Heart right ventricle (tissue), 16 donors: ENCODE measurements at places on chromosomes 13 and 19. TPM values are rescaled to one million over a fixed set of nuclear protein-coding genes. Genes with fewer than 3 reads are reported as not detected.

- peaks cover 70% of the 10 kb centered on the region for H3K4me1 ChIP-seq
- DNase-seq: peak; percentile 62
- H3K4me3 ChIP-seq: peak within 1 kb of the TSS; percentile 75
- H3K27me3 ChIP-seq: no peaks in the 10 kb centered on the region
These were observed at the start of gene UBE2M for GRCh38 chr19:58558066-58558622. UBE2M (minus strand) TSS chr19:58558611; CDS start chr19:58558381, 230 bp downstream.

SYNE4 gene
- total RNA-seq: not detected

DNA sequence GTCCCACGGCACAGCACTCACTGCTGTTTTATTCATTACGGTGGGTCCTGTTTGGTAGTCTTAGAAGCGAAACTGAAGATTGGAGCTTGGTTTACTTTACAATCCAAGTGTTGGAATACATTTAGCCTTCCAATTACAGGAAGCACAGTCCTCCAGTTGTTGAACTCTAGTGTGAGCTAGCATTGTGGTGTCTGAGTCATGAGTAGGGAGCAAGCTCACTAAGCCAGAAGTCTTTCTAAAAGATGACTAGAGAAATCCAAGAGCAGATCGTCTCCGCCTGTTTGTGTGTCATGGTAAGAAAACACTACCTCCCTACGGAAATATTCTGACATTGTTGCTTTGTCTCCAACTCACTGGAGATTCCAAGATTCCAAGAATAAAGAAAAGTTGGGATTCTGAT lies 10.1 kb upstream of the SHISA2 start:
- H3K36me3 ChIP-seq: no peaks in the 10 kb centered on the region
- no peak for DNase-seq
- peaks cover 14% of the 10 kb centered on the region for H3K27me3 ChIP-seq
- H3K4me3 ChIP-seq: no peak overlapping the region
- no peak overlapping the region for H3K27ac ChIP-seq

GRCh38 chr13:100075700-100076587 lies 12.9 kb upstream of the PCCA start:
- no peak for DNase-seq
- H3K36me3 ChIP-seq: no peaks in the 10 kb centered on the region
- no peak overlapping the region for H3K27ac ChIP-seq
- no peaks in the 10 kb centered on the region for H3K27me3 ChIP-seq
- no peaks in the 10 kb centered on the region for H3K4me1 ChIP-seq

DNA sequence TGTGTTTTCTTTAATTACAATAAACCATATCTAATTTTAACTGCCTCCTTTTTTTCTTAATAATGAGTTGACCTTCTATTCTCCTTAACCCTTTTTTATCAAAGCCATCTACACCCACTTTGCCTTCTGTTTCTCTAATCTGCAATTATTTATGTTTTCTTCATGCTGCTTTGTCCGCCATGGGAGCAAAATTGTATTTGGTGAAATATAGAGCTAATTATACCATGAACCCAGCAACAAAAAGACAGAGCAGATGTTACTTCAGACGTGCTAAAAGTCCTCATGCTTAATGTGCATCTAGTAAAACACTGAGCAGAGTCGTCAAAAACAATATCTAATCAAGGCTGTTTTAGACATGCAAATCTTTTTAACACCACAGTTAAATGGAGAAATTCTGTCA lies 264.7 kb downstream of the DACH1 start:
- no peaks in the 10 kb centered on the region for H3K36me3 ChIP-seq
- no peak for DNase-seq
- no peak overlapping the region for H3K27ac ChIP-seq
- H3K4me3 ChIP-seq: no peak overlapping the region
- H3K27me3 ChIP-seq: no peaks in the 10 kb centered on the region
- no peaks in the 10 kb centered on the region for H3K4me1 ChIP-seq

IZUMO2 gene
- not detected for total RNA-seq

DNA sequence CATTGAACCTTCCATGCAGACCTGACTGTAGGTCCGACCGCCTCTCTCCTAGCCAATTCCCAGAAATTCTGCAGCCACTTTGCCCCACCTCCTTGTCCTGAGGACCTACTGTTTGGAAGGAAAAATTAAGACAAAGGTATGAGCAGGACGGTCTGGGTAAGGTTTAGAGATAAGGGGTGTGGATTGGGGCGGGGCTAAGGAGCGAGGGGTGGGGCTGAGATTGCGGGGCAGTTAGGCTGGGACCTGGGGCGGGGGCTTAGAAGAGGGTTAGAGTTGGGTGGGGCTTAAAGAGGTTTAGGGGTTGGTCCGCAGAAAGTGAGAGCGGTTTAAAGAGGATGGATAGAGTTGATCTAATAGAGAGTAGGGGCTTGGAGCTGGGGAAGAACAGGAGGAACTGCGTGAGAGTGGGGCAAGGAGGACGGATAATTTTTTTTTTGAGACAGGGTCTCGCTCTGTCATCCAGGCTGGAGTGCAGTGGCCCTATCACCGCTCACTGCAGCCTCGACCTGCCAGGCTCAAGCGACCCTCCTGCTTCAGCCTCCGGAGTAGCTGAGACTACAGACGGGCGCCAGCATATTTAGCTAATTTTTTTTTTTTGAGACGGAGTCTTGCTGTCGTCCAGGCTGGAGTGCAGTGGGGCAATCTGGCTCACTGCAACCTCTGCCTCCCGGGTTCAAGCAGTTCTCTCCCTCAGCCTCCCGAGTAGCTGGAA lies 1.7 kb upstream of the ZNF865 start:
- H3K36me3 ChIP-seq: no peaks in the 10 kb centered on the region
- H3K4me3 ChIP-seq: no peak overlapping the region
- no peak overlapping the region for H3K27ac ChIP-seq
- H3K27me3 ChIP-seq: no peaks in the 10 kb centered on the region

- H3K4me3 ChIP-seq: no peak overlapping the region
- H3K36me3 ChIP-seq: no peaks in the 10 kb centered on the region
- no peak overlapping the region for H3K27ac ChIP-seq
- no peaks in the 10 kb centered on the region for H3K27me3 ChIP-seq
These were observed 8.1 kb downstream of the ALOX5AP start for GRCh38 chr13:30743319-30744055.

- H3K4me3 ChIP-seq: no peak overlapping the region
- DNase-seq: no peak
- no peaks in the 10 kb centered on the region for H3K27me3 ChIP-seq
- no peak overlapping the region for H3K27ac ChIP-seq
- peaks cover 21% of the 10 kb centered on the region for H3K4me1 ChIP-seq
- H3K36me3 ChIP-seq: peaks cover 17% of the 10 kb centered on the region
These were observed 8.1 kb downstream of the ZNF708 start for GRCh38 chr19:21321134-21321533.

DNA sequence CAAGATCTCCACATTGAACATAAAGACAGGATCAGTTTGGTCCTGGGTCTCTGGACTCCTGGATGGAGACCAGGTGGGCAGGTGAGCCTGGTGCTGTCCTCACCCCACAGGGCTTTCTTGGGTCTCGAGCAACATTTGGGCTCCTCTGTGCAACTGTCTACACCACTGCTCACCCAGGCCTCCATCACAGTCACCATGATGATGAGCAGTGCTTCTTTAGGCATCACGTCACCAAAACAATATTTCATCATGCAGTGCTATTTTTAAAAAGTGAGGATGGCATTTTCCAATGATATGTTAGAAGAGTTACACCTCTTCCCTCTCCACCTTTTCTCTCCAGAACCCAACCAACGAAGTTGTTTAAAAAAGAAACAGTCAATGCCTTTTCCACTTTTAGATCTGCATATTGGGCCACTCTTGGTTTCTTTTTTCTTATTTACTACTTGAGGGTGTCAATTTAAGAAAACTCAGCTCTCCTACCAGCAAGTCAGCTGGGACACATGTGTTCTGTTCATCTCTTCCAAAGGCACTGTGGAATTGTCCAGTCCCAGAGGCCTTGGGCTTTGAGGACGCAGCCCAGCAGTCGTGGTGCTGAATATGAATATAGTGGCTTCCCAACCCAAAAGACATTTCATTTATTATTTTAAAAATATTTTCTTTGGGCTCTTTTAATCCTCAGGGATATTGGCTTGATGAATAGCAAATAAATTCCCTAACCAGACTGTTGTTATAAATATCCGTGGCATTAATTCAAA lies 405.7 kb downstream of the KCNRG start:
- H3K27me3 ChIP-seq: no peaks in the 10 kb centered on the region
- H3K36me3 ChIP-seq: no peaks in the 10 kb centered on the region
- H3K4me3 ChIP-seq: no peak overlapping the region
- H3K4me1 ChIP-seq: peaks cover 58% of the 10 kb centered on the region

TSHZ3 gene
- total RNA-seq: 2.1 TPM

GRCh38 chr19:41861846-41862245 lies 1.8 kb downstream of the RPS19 start:
- H3K4me1 ChIP-seq: peaks cover 7% of the 10 kb centered on the region
- H3K27ac ChIP-seq: no peak overlapping the region
- no peaks in the 10 kb centered on the region for H3K27me3 ChIP-seq
- DNase-seq: no peak

DNA sequence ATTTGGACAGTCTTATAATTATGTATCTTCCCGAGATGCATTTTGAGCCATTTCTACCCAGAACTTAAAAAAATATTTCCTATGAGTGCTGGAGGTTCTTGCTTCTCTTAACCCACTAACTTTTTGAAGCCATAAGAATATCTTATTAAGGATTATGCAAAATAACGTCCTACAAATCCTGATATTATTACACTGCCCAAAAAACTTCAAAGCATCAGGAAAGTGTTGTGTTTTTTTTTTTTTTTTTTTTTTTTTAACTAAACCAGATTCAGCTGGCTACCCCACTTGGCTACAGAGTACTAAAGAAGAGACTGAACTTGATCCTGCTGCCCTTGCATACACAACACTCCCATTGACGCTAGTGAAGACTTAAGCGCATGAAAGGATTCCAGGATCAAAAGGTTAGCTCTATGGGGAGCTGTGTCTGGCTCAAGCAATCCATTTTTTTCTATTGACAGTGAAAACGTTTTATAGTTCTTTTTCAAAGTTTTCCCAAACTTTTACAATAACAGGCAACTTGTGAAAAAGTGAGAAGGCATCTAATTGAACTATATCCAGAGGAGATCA lies 141.4 kb downstream of the KCNRG start:
- peaks cover 24% of the 10 kb centered on the region for H3K4me1 ChIP-seq
- no peak overlapping the region for H3K27ac ChIP-seq
- no peak overlapping the region for H3K4me3 ChIP-seq
- DNase-seq: peak; percentile 25

- H3K27ac ChIP-seq: no peak overlapping the region
- no peak for DNase-seq
- H3K4me1 ChIP-seq: no peaks in the 10 kb centered on the region
- H3K4me3 ChIP-seq: no peak overlapping the region
These were observed 17.1 kb downstream of the IGFL3 start for GRCh38 chr19:46107371-46107770.

ZNF554 gene
- 4.1 TPM for total RNA-seq

GRCh38 chr19:13207846-13208671 lies 57.8 kb downstream of the IER2 start:
- H3K27ac ChIP-seq: peak overlapping the region; percentile 85
- H3K36me3 ChIP-seq: no peaks in the 10 kb centered on the region
- H3K27me3 ChIP-seq: peaks cover 11% of the 10 kb centered on the region

CYP4F22 gene
- total RNA-seq: not detected

EIF3K gene
- 677 TPM for total RNA-seq
